ENCODE measurements at places on chromosomes 3 and 15.

GRCh38 chr3:52054661-52055511 is 1.5 kb downstream of the DUSP7 start:
- DNase-seq: no peak

DNA sequence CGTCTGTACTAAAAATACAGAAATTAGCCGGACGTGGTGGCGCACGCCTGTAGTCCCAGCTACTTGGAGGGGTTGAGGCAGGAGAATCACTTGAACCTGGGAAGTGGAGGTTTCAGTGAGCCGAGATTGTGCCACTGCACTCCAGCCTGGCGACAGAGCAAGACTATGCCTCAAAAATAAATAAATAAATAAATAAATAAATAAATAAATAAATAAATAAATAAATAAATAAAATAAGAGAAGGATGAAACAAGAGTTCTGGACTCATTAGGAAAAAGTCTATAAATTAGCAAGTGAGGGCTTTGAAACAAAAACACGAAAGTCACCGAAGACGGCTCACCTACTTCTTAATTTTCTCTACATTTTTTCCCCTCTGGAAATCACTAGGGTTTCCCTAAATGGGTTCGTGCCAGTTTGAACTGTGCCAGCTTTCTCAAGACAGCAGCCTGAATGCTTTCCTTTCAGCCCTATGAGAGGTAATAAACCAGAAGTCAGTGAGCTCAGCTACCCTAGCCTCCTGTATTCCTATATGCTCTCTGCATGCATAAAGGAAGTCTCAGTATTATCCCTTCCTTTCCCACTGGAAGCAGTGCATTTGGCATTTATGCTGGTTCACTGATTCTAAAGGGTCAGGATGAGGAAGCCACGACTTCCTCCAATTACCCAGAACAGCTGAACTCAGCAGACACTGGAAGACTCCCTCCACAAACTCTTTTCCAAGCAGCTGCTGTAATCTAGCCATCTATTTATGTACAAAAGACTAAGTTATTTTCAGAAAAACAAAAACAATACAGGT is 266.9 kb downstream of the ZBBX start:
- no peak for DNase-seq

DNA sequence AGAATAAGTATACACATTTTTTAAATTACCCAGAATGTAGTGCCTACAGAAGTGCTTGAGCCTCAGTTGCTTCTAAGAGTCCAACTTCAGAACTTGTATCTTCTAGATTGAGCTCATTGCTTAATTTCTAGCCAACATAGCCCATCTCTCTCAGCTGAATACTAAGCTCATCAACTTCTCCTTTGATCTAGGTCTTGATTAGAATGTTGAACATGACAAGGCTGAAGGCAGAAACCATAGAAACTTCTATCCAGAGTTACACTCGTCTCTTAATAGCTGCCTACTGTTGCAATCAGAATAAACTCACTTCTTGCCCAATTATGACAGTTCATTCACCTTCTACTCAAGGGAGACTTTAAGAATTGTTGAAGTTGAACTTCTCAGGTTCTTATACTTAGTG is 327.3 kb upstream of the THBS1 start:
- DNase-seq: no peak

GRCh38 chr3:196706327-196706726 is 5.7 kb downstream of the CEP19 start:
- DNase-seq: no peak

DNA sequence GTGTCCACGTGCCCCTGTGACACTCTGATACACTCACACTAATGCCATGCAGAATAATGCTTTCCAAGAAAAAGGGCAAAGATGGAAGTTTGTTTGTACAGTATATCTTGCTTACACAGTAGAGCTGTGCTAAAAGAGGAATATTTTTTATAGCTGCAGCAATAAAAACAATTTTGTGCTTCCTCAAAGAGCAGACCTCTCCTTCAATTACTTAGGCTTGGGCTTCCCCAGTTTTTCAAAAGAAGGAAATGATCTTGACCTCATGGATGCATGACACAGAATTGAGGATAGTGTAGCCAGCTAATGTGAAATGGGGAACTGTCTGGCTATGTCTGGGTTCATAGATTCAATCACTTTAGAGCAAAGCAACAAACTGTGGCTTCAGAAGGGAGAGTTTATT is 137.4 kb downstream of the STT3B start:
- DNase-seq: no peak

GRCh38 chr3:122349171-122349570 is 24.1 kb downstream of the CSTA start:
- DNase-seq: no peak

- no peak for DNase-seq
These were observed 36.5 kb downstream of the PLXNA1 start for GRCh38 chr3:127019449-127019848.

DNA sequence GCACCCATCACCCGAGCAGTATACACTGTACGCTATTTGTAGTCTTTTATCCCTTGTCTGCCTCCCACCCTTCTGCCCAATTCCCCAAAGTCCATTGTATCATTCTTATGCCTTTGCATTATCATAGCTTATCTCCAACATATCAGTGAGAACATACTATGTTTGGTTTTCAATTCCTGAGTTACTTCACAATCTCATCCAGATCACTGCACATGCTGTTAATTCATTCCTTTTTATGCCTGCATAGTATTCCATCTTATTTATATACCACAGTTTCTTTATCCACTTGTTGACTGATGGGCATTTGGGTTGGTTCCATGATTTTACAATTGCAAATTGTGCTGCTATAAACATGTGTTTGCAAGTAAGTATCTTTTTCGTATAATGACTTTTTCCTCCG is 564.7 kb upstream of the NECTIN3 start:
- no peak for DNase-seq

DNA sequence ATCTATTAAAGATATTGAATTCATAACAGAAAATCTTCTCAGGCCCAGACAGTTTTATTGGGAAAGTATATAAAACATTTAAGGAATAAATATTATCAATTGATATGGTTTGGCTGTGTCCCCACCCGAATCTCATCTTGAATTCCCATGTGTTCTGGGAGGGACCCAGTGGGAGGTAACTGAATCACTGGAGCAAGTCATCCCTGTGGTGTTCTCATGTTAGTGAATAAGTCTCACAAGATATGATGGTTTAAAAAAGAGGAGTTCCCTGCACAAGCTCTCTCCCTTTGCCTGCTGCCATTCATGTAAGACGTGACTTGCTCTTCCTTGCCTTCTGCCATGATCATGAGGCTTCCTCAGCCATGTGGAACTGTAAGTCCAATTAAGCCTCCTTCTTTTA is 160.5 kb downstream of the ANO10 start:
- no peak for DNase-seq

DNA sequence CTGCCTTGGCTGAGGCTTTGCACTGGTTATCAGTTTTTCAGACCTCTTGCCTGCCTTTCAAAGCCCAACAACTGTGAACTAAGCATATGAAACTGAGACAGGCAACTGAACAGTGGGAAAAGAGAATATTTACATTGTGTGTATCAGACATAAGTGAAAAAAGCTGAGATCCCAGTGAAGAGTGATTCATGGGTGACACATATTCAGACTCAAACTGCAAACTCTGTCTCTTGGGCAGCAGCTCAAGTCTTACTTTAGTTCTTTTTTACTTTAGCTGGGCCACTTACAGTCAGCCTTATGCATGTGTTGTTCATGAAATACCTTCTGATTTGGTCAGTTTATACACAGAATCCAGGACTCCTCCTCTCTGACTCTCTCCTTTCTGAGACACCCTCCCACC is 19.2 kb downstream of the SUCLG2 start:
- peak; percentile 85 for DNase-seq

DNA sequence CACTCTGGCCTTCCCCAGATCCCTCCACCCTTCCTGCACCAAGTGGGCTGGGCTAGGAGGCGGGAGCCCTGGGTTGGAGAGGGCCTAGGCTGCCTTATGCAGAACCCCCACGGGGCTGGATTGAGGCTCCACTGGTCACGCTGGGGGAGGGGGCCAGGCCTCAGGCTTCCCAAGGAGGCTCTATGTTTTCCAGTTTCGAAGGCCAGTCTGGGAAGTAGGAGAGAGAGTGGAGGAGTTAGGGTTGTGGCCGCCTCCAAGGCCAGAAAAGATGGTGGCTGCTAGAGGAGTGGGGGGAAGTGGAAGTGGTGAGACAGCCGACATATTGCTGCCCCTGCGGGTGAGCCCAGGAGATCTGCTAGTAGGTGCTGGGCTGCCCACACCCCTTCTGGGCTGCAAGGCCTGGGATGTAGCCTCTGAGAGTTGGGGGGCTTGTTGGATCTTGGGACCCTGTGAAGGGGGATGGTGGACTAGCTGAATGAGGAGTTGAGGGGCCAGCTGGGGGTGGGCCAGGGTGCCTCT is 1.2 kb downstream of the GNAI2 start:
- no peak for DNase-seq

DNA sequence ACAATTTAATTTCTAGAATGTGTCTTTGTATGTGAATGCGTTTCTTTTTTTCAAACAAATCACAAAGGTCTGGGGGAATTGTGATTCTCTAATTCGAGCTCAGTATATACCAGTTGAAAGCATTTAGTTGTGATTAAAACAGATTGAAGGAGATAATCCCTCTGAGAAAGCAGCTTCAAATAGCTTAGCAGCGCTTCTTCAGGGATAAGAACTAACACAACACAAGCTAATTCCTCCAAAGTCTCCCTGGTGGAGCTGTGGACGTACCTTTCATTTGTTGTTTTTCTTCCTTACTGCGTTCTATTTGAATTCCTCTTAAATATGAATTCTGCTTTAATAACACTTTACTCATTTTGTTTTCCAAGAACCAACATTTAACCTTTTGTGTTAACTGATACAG is 286.7 kb downstream of the ROBO2 start:
- DNase-seq: no peak

DNA sequence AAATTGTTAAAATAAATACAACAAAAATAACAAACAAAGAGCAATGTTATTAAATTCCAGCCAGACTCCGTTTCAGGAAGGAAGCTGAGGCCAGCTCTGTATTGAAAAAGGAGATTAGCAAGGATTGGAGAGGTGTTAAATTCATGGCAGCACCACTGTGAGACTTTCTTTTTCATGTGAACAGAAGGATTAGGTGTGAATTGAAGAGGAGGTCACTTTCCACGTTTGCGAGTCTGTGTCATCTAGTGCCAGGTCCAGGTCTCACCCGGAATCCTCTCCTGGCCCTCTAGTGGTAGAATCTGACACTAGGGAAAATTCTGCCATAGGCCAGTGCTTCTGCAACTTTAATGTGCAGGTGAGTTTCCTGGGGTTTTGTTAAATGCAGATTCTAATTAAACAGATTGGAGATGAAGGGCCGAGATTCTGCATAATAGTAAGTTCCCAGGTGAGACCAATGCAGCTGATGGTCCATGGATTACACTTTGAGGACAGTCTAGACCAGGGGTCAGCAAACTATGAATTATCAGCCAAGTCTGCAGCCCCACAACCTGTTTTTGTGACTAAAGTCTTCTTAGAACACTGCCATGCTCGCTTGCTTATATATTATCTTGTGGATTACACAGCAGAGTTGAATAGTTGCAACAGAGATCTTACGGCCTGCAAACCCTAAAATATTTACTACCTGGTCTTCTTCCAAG is 9.2 kb upstream of the SLC6A1 start:
- DNase-seq: no peak

DNA sequence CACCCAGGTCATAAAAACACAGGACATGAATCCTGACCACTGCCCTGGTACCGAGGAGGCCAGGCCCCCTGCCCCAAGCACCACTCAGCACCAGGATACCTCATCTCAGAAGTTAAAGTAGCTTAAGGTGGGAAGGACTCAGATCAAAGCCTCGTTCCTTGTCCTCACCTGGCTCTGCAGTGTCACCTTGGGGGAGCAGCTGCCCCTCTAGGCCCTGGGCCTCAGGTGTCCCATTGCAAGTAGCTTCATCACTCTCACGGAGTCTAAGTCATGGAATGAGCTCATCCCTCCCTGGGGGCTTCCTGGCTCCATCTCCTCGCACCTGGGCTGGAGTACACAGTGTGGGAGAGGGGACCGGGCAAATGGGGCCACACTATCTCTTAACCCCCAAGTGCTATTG is 148.0 kb downstream of the TPRA1 start:
- no peak for DNase-seq

- DNase-seq: peak; percentile 87
These were observed at the start of gene DIPK2A for GRCh38 chr3:143971359-143972154. Gene DIPK2A (plus strand): TSS chr3:143971823. CDS start chr3:143972333, 510 bp downstream.

- no peak for DNase-seq
These were observed 28.8 kb downstream of the MECOM start for GRCh38 chr3:169634618-169635236.

DNA sequence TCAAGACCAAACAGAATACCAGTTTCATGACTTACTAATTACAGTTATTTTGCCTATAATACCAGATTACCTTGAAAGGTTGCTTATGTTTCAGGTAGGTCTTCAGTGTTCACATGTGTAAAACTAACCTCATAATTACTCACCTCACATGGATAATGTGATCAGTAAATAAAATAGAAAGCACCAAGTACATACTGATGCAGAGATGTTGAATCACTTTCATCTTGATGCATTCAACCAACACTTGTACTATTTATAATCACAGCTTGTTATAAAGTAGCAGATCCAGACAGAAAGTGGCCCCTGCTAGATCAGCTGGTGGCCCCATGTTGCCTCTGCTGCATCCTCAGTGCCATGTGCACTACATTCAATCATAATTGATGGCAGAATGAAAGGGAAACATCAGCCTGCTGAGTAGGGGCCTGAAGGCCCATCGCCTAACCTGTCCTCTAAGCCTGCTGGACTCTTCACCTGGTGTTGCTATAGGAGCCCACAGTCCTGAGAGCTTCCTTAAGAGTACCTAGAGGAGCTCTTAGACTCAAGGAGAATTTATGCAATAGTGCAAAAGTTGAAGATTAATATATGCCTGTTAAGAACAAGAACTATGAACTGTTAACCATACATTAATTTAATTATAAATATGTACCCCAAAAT is 154.3 kb downstream of the PLCL2 start:
- DNase-seq: no peak

DNA sequence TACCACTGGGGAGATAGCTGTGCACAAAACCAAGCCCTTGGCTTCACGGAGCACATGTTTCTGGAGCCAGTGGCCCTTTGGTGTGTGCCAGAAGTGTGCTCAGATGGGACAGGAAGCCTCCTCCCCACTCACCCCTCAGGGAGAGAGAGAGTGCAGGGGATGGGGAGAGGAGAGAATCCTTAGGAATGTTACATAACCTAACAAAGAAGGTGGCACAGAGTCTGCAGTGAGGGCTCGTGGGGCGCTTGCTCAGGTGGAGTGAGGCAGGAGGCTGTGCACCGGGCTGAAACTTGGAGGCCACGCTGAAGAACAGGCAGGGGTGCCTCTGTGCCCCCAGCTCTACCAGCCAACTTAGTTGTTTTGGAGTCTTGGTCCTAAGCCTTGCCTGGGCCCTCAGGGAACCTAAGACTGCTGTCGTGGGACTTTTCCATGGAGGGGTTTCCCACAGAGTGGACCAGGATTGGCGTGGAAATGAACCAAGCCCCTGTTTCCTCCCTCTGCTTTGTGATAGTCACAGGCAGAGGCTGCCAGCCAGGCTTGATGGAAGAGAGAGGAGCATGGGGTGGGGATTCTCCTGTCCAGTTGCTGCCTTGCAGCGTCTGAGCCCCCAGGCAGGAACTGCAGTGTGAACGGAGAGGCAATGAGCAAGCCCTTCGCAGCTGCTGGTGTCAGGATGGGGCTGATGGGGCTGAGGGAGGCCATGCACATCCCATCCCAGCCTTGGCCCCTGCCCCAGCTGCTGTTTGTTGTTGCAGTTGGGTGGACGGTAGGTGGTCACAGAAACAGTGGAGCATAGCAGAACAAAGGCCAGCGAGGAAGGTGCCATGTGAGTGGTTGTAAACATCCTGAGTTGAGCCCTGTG is 32.7 kb downstream of the PDIA5 start:
- DNase-seq: no peak

Data from skeletal muscle cell (primary cell).